ENCODE measurements at places on chromosomes 2 and 18.

- no peak for DNase-seq
Observed at GRCh38 chr2:10452312-10452711, 4.2 kb upstream of the ODC1 start.

DNA sequence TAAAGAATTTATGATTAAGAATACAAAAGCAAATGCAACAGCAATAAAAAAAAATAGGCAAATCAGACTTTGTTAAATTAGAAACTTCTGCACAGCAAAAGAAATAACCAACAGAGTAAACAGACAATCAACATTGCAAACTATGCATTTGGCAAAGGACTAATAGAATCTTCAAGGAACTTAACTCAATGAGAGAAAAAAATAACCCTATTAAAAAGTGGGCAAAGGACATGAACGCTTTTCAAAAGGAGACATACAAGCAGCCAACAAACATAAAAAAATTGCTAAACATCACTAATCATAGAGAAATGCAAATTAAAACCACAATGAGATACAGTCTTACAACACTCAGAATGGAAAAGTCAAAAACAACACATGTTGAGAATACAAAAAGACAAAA, 166.0 kb upstream of the DSEL start:
- no peak for DNase-seq

- no peak for DNase-seq
Observed at GRCh38 chr2:144249035-144249637, 270.8 kb downstream of the ZEB2 start.

- no peak for DNase-seq
Observed at GRCh38 chr2:174572556-174572955, 25.0 kb downstream of the WIPF1 start.

GRCh38 chr2:164873210-164873908, 31.7 kb upstream of the COBLL1 start:
- DNase-seq = no peak

- peak; percentile 91 for DNase-seq
Observed at GRCh38 chr2:183665425-183665824, 541.2 kb downstream of the NUP35 start.

- DNase-seq = no peak
Observed at GRCh38 chr2:36692121-36692520, 4.4 kb upstream of the VIT start.

DNA sequence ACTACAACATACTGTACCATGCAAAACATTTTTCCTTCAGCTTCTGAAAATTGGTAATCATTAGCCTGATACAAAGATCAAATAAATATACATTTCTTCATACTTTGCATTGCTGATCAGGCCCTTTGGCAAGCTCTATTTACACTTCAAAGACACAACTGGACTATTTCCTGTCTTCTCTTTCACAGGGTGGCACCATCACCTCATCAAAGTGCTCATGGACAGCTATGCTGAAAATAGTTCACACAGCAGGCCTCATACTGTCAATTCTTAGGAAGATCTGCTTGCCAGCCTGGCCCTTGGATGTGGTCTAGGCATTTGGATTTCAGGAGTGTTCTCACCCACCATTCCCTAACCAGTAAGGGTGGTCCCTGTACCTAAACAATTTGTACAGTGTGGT, 33.9 kb downstream of the FBXO15 start:
- no peak for DNase-seq

GRCh38 chr2:19543663-19544383, 185.4 kb upstream of the OSR1 start:
- DNase-seq = no peak

GRCh38 chr2:107627164-107627563, 199.5 kb upstream of the RGPD4 start:
- no peak for DNase-seq

- no peak for DNase-seq
Observed at GRCh38 chr2:178386986-178387597, 63.9 kb downstream of the PRKRA start.

DNA sequence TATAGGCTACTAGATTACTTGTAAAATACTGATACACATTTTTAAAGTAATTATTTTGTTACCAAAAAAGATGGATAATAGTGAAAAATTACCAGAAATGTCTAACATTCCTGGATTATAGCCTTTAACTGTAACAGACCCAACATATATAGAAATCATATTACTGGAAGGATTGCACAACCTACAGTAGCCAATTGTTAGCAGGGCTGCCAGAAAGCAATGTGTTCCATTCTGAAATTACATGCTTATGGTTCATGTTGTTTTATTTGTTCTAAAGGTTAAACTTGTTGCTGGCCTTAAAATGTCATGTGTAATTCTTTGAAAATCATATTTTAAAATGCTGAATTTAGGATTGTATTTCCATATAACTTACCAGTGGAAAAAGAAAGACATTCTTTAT, 793.6 kb upstream of the ACVR2A start:
- no peak for DNase-seq

- no peak for DNase-seq
Observed at GRCh38 chr2:37648331-37649011, 23.0 kb downstream of the CDC42EP3 start.

- DNase-seq = no peak
Observed at GRCh38 chr2:54610700-54611099, 112.8 kb upstream of the EML6 start.

DNA sequence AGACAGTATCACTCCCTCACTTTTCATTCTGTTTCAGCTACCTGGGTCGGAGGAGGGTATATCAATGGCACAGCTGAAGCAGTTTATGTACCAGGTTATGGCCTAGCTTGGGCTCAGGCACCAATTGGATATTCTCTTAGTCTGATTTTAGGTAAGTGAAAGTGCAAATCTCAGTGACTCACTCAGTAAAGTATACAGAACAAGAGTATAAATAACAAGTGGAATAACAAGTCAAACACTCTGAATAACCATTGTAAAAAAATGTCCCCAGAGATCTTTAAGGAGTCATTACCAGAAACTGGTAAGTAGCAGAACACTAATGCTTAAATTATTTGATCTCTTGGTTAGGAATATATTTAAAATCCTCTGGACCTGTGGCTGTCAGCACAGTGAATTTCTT, 5.7 kb downstream of the SLC5A7 start:
- DNase-seq = no peak

- DNase-seq = no peak
Observed at GRCh38 chr2:236242057-236242495, 22.1 kb downstream of the ASB18 start.

GRCh38 chr2:177599139-177599688, 206.6 kb downstream of the AGPS start:
- DNase-seq = peak; percentile 29

DNA sequence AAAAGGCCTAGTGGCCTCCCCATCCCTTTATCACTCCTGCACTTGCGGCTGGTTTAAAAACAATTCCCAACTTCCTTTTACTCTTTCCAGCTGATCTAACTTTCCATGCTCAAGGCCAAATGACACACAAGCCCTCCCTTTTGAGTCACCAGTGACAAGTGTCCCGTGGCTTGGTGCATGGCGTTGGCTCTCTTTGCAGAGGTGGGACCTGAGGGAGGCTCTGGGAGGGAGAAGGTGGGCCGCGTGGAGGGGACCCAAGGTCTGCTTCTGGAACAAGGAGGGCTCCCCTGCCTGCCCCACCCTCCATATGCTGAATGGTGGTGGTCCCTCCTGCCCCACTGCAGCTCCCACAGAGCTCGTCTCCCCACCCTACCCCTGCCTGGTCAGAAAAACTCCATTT, 30.8 kb upstream of the HPCAL1 start:
- DNase-seq = no peak

DNA sequence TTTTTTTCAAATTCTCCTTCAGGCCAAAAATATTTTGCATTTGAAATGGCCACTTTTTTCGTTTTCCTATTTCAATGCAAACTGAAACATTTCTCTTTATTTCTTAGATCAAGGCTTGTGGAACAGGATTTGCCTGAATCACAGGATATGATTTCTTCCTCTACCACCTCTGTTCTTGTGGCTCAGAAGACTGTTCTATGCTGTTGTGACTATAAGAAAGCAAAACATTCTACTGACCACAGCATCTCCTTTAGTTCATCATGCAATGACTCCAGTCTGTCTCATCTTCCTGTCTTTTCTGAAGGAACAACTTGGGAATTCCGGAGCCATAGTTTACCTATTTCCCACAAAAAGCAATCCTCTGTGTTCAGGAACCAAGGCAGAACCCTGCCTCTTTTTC, 16.2 kb upstream of the ZNF512 start:
- DNase-seq = no peak

DNA sequence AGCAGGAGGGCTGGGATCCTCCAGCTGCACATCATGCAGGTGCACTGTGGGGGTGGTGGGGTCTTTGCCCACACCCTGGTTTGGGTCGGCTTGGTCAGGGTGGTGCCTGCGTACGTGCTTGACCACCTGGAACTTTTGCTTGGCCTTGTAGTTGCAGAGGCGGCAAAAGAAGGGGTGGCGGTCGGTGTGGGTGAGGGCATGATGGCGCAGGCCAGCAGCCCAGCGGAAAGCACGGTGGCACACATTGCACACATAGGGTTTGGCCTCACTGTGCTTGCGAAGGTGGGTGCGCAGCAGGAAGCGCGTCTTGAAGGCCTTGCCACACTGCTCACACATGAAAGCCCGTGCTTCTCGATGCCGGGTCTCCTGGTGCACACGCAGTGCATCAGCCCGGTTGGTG, 21.1 kb downstream of the ZNF142 start:
- DNase-seq = no peak

DNA sequence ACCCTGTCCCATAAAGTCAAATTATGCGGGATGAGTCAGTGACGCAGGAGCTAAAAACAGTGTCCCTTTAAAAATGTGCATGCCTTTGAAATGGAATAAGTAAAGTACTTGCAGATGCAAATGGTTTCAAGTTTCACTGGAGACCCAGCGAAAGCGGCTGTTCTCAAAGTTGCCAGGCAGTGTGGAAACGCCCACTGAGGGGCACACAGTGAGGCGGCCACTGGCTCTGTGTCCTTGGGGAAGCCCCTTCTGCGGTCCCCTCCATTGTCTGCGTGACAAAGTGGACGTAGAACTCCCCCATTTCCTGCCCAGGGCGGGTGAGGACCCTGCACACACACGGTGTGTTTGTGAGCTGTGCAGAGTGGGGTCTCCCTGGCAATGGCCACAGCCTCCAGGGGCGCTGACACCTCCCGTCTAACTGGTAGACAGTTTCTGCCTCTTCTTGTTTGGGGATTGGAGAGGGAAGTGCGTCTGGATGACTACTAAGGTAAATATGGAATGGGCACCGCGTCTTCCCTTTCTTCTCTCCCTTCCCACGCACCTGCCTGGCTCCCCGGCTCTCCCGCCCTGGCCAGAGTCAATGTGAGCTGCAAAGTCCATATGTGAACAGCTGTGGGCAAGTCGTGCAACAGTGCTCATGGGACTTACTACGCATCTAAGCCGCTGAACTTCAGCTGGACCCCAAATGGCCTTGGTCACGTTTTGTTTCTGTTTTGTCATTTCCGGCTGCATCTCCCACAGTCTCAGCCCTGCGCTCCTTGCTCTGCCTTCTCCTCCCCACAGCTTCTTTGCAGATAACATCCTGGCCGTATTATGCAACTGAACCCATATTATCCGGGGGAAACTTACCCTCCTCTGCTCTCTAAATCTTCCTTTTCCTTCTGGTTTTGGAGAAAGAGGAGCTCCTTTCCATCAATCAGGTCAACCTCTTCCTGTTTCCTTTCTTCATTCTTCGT, 33.7 kb upstream of the ZNF516 start:
- DNase-seq = no peak

- no peak for DNase-seq
Observed at GRCh38 chr2:228983700-228984099, 287.4 kb downstream of the PID1 start.

- DNase-seq = no peak
Observed at GRCh38 chr2:199875400-199875799, 24.4 kb upstream of the FTCDNL1 start.

DNA sequence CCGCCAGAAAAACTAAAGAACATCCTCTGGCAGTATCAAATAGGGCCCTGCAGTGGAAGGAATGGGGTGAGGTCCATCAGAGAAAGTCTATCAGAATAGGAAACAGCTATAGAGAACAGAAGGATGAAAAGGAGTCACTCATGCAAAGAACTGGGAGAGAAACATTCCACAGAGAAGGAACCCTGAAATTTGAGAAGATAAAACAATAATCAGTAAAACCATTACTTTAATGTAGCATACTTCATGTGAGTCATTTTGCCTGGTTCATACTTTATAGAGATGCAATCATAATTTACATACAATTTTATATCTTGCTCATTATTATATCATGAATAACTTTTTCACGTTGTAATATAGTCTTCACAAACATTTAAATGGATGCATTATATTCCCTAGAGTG, 402.2 kb downstream of the NCKAP5 start:
- DNase-seq = no peak

- no peak for DNase-seq
Observed at GRCh38 chr2:186299610-186300009, 186.4 kb upstream of the ZC3H15 start.

GRCh38 chr18:77103991-77104531, 28.5 kb downstream of the MBP start:
- DNase-seq = no peak

DNA sequence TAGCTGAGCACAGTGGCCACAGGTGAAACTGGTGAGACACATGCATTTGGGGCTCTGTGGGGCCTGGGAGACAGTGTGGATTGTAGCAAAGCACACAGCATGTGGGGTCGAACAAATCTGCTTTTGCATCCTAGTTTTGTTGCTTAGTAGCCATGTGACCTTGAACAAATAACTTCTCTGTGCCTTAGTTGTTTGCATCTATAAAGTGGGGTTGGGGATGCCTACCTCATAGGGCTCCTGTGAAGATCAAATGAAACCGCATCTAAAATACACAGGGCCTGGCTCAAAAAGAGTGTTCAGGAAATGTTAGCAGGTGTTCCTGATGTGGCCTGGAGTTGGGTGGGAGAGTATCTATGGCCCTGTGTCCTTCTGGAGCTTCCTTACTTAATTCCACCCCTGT, 30.3 kb upstream of the CATIP start:
- DNase-seq = no peak

DNA sequence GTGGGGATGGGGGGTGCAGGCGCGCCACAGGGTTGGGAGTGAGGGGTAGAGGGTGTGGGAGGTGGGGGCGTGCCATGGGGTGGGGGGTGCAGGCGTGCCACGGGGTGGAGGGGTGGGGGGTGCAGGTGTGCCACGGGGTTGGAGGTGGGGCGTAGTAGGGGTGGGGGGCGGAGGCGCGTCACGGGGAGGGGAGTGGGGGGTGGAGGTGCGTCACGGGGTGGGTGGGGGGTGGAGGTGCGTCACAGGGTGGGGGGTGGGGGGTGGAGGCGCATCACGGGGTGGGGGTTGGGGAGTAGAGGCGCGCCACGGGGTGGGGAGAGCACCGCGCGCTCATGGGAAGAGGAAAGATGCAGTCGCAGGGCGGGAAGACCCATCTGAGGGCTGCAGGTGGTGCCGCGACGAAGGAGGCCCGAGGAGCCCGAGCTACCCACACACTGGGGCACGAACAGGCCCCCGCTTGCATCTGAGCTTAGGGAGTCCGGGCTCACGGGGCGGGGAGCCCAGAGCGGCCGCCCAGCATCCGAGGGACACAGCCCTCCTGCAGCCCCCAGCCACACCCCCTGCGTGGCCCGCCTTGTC, 37.5 kb downstream of the SNED1 start:
- no peak for DNase-seq

All from NCI-H1694 (cell line).